Osteocyte (in vitro differentiated cells): ENCODE measurements at places on chromosomes 12 and 14.

DNA sequence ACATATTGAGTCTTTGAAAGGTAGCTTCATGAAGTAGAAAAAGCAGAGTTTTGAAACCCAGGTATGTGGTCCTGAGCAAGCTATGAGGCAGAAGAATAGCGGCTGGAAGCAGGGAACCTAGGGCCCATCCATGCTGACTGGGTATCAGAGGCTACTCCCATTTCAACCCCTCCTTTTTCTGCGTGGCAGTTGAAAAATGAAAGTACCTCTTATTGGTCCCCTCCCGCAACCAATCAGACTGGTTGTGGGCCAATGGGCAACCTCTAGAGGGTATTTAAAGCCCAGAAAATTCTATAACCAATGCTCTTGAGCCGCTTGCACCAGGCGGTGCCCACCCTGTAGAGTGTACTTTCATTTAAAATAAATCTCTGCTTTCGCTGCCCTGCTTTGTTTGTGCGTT is 1.6 kb upstream of the SNRPF start:
- DNase-seq = no peak

- no peak for DNase-seq
Observed at GRCh38 chr14:103434868-103435442, 49.7 kb downstream of the MARK3 start.

GRCh38 chr14:99888149-99888548 is 94.9 kb downstream of the EML1 start:
- DNase-seq = no peak

DNA sequence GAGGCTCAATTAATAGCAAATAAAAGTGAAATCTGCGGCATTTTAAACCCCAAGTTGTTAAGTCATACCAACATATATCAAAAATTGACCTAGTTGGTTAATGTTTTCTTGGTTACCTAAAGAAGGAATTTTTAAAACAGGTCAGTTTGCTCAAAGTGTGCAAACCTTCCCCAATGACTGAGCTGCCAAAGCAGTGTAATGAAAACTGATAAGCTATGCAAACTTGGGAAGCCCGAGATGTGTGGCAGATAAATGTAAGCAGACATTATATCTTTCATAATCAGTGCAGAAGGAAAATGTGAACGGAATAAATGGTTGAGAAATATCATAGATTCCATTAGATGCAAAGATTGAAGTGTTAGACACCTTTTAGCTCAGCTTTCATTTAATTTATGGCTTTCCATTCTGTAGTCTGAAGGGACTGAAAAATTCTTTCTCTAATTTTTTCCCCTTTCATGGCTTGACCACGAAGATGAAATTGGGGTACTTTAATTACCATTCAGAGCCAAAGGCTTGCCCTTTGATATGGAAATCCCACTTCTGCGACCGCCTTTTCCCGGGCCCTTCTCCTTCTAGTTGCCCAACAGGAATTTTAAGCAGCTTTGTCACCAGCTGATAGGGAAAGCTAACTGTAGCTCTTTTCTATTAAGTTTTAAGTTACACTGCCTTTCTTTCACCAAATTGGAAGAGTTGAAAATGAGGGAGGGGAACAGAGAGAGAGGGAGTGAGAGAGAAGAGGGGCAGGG is 306.6 kb upstream of the SOX5 start:
- no peak for DNase-seq

GRCh38 chr12:130976171-130976720 is 22.5 kb downstream of the ADGRD1 start:
- no peak for DNase-seq

- DNase-seq = no peak
Observed at GRCh38 chr14:23114120-23114458, 5.0 kb downstream of the CEBPE start.

- DNase-seq = peak; percentile 87
Observed at GRCh38 chr12:26122681-26123481, 2.0 kb downstream of the BHLHE41 start.

- DNase-seq = no peak
Observed at GRCh38 chr12:106358396-106359241, 1.1 kb downstream of the POLR3B start.

DNA sequence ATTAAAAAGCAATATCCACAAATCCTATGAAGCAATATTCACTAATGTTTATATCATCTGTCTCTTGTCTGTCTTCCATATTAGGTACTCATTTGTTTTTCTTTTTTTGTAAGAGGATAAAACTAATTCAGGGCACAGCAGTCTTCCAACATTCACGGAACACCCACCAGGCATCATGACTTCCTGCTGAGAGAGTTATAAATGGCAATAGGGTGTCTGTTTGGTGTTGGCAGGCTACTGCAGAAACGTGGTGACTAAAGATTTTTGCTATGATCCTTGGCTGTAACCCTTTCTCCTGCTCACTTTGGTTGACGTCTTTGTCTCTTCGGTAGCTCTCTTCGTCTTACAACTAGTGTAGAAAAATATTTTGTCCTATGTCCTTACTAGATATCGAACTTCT is 860.6 kb upstream of the MGAT4C start:
- no peak for DNase-seq

GRCh38 chr14:99568567-99569560 is 35.1 kb downstream of the CCDC85C start:
- DNase-seq = no peak

GRCh38 chr12:108559007-108559655 is 1.8 kb downstream of the SART3 start:
- no peak for DNase-seq

GRCh38 chr12:5944053-5944452 is 1.0 kb downstream of the ANO2 start:
- DNase-seq = peak; percentile 67

DNA sequence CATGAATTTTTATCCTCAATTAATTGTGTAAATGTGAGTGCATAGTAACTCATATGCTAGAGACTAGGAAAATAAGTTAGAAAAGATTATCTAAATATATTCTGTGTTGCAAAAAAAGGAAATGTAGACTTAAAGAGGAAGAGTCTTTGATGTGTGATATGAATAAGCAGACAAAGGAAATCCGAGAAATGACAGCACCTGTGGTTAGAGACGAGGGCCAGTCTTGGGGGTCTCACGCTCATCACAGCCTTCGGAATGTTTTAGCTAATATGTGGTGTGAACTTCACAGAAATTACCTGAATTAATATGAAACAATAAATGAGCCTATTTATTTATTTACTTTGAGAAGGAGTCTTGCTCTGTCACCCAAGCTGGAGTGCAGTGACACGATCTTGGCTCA is 11.6 kb downstream of the ATP6V0A2 start:
- no peak for DNase-seq
